Mesothelial cell of epicardium (in vitro differentiated cells): ENCODE measurements at places on chromosomes 2 and 18.

DNA sequence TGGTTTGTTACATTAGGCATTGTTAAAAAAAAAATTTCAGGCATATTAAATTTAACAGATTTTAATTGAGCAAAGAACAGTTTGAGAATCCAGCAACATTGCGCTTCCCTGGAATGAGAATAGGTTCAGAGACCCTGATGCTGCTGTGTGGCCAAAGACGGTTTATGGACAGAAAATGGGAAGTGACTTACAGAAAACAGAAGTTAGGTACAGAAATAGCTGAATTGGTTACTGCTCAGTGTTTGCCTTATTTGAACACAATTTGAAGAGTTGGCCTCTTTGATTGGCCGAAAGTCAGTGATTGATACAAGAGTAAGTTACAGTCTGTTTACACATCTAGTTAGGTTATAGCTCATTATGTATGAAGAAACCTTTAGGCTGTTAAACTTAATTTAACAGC is 6.0 kb upstream of the NEDD4L start:
- DNase-seq: no peak

- DNase-seq: no peak
Observed at GRCh38 chr2:195929531-195929930, 139.1 kb downstream of the DNAH7 start.

DNA sequence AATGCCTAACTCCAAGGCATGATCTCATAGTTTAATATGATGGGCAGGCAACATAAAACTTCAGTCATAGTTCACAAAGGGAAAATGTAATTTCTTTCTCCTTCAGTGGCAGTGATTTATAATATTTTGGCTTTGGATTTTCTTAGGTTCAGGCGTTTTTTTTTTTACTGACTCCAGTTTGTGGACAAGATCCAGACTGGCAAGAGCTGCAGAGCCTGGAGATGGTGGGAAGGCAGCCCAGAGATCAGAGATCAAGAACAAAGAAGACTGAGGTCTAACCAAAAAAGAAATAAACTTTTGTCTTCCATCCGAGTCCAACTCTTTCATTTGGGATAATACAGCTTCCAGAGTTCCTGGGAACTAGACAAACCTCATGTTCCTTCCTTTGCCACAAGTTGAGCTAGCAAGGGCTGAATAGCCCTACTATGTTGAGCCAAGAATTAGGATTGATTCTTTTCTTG is 215.3 kb upstream of the SETBP1 start:
- DNase-seq: no peak

- no peak for DNase-seq
Observed at GRCh38 chr18:76431437-76432273, 63.4 kb downstream of the ZNF516 start.

DNA sequence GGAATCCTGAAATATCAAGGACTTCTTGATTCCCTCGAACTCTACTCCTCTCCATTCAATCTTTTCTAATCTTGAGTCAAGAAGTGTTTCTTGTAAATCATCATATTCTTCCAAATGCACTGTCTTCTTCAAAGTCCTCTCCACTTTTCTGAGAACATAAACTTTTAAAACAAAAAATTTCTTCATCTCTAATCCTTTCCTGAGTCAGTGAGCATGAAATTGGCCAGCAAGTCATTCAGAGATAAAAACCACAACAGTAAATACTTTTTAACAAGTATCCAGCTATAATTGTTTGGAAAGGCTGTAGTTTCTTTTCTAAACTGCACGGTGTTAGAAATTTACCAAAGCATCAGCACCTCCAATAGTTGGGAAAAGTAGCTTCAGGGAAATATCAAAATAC is 312.6 kb upstream of the GALNT5 start:
- no peak for DNase-seq

- no peak for DNase-seq
Observed at GRCh38 chr2:198611201-198611600, 806.8 kb downstream of the PLCL1 start.
